Activated CD8-positive, alpha-beta T cell treated with anti-CD3 and anti-CD28 coated beads for 36 hours (primary cell): ENCODE measurements at places on chromosomes 6 and 20. TPM values are rescaled to one million over a fixed set of nuclear protein-coding genes. Genes with fewer than 3 reads are reported as not detected.

Gene OR12D2
- not detected for total RNA-seq

Gene LRRC73
- total RNA-seq, result 0.11 TPM

GRCh38 chr20:21102603-21103311 is 3.4 kb downstream of the LINC00237 start:
- peak; percentile 49 for DNase-seq

- no peak for DNase-seq
These were observed 668.2 kb downstream of the DHX35 start for GRCh38 chr20:39630215-39630908.
